ENCODE measurements at places on chromosomes 4 and X.

- no peak for DNase-seq
Observed at GRCh38 chr4:66959207-66959606, 586.1 kb downstream of the CENPC start.

- DNase-seq: no peak
Observed at GRCh38 chr4:38365261-38365660, 298.7 kb upstream of the KLF3 start.

DNA sequence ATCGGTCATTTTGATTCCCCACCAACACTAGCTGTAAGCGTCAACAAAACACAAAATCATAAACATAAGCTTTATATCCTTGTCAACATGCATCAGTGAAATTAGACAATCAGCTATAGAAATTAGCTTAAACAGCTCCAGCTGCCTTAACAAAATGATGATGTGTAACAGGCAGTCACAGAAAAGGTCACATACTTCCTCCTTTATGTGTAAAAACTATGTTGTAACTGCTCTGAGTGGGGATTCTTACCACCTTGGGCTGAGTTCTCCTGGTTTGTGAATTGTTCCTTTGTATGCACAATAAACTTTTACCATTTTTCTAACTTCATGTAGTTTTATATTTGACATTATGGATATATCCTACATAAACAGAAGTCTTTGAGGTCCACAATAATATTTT is 73.9 kb upstream of the MAP9 start:
- DNase-seq: no peak

GRCh38 chrX:69501429-69501828 is 2.7 kb upstream of the NALF2 start:
- DNase-seq: no peak

GRCh38 chrX:22323541-22323940 is 50.8 kb downstream of the CBLL2 start:
- no peak for DNase-seq

DNA sequence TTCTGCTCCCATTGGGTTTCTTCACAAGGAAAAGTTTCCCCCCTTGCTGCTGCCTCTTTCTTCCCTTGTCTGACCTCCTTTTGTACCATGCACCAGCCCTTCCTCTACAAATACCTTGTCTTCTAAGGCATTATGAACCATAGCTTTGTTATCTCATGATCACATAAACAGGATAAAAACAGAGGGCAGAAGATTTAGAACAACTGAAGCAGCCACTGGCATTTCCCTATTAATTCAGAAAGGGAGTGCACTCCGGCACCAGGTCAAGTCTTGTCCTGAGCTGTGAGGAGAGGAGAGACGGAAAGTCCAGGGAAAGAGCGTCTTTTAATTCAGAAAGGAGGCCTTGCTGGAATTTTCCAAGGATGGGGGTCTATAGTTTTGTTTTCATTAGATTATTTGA is 281.7 kb downstream of the RCHY1 start:
- no peak for DNase-seq

- DNase-seq: no peak
Observed at GRCh38 chr4:29046781-29047180, 1673.4 kb upstream of the PCDH7 start.

DNA sequence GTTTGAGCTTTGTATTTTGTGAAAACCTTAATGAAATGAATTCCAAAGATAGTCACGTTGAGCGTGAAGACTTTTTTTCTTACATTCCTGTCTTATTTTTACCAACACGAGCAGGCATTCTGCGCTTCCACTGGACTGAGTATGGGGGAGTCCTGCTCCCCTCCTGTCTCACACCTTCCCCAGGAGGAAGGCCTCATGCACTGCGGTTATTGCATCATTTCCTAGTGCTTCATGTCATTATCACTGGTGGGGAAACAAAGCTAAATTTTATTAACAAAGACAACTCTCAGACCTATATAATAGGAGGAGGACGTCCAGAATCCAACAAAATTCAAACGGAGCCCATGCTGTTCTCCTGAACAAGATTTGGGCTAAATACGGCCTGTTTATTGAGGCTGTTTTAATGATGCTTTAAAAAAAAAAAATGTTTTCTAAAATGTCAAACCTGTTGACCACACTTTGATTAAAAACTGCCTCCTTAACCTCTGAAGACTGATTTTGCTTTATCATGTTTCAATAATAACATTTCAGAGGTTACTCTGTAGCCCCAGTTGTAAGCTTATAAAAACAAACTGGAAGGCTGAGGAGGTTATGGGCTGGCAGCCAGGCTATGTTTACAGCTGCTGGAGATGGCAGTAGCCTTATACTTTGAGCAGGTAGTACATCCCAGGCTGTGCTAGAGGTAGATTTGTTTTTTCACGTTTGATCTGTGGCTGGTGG is 118.0 kb downstream of the SOWAHB start:
- no peak for DNase-seq

- no peak for DNase-seq
Observed at GRCh38 chr4:142497606-142498005, 348.5 kb downstream of the INPP4B start.

DNA sequence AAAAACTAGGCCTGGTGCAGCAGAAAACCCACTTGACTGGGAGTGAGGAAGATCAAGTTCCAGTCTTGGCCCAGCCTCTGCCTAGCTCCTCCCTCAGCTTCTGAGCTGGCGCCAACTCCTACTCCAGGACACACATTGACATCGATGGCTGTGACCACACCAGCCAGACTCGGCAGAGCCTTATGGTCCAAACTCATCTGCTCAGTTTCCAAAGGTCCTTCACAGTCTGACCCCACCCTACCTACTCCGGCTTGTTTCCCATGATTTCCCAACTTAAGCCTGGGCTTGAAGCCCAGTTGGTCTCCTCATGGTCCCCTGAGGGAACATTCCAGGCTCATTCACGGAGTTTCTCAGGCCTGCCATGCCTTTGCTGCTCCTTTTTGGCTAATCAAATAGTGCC is 10.1 kb downstream of the ELF4 start:
- no peak for DNase-seq

GRCh38 chr4:124803641-124804040 is 91.1 kb upstream of the ANKRD50 start:
- no peak for DNase-seq

GRCh38 chr4:8422327-8422726 is 18.2 kb downstream of the ACOX3 start:
- DNase-seq: no peak

Measured in nucleus accumbens (tissue), 56 donors.